ENCODE measurements at places on chromosomes 2 and 18.

- H3K27ac ChIP-seq, result no peak overlapping the region
- DNase-seq, result no peak
- H3K4me1 ChIP-seq, result no peaks in the 10 kb centered on the region
- no peaks in the 10 kb centered on the region for H3K27me3 ChIP-seq
- no peak overlapping the region for H3K4me3 ChIP-seq
Measured at GRCh38 chr2:141020346-141020745, 1110.5 kb downstream of the LRP1B start.

DNA sequence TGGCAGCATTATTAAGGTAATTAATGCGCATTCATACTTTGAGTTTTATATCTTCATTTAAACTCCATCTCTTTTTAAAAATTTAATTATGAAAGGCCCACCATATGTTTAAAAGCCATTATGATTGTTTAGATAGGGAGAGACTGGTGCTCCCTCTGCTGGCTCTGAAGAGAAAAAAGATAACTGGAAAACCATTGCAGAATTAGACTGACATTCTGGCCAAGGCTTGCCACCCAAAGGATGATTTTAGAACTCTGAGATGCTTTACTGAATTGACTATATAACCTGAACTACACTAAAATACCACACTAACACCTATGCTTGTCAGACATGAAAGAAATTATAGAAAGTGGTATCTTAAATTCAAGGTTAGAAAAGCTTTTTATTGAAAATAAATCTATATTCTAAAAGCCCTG is 127.6 kb upstream of the SPOPL start:
- DNase-seq, result no peak
- H3K4me1 ChIP-seq, result no peaks in the 10 kb centered on the region
- no peaks in the 10 kb centered on the region for H3K36me3 ChIP-seq
- no peaks in the 10 kb centered on the region for H3K27me3 ChIP-seq
- no peak overlapping the region for H3K4me3 ChIP-seq

- H3K27me3 ChIP-seq, result no peaks in the 10 kb centered on the region
- no peak overlapping the region for H3K4me3 ChIP-seq
- no peak for DNase-seq
- H3K36me3 ChIP-seq, result peaks cover 3% of the 10 kb centered on the region
- no peak overlapping the region for H3K27ac ChIP-seq
- H3K4me1 ChIP-seq, result no peaks in the 10 kb centered on the region
Measured at GRCh38 chr2:141003967-141004657, 1126.7 kb downstream of the LRP1B start.

DNA sequence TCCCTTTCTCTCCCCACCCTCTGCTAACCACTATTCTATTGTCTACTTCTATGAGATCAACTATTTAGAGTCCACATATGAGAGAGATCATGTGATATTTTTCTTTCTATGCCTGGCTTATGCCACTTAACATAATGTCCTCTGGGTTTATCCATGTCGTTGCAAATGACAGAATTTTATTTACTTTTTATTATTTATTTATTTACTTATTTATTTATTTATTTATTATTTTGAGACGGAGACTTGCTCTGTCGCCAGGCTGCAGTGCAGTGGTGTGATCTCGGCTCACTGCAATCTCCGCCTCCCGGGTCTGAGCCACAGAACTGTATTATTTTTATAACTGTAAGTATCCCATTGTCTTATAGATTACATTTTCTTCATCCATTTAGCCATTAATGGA is 443.4 kb upstream of the CDH19 start:
- no peaks in the 10 kb centered on the region for H3K36me3 ChIP-seq
- no peak overlapping the region for H3K4me3 ChIP-seq
- no peaks in the 10 kb centered on the region for H3K27me3 ChIP-seq
- no peak overlapping the region for H3K27ac ChIP-seq
- no peaks in the 10 kb centered on the region for H3K4me1 ChIP-seq

GRCh38 chr2:117774716-117775115 is 39.8 kb upstream of the DDX18 start:
- no peak overlapping the region for H3K27ac ChIP-seq
- DNase-seq, result no peak
- H3K4me1 ChIP-seq, result no peaks in the 10 kb centered on the region
- H3K4me3 ChIP-seq, result no peak overlapping the region
- H3K27me3 ChIP-seq, result no peaks in the 10 kb centered on the region

GRCh38 chr2:185813707-185814106 is 75.1 kb downstream of the FSIP2 start:
- H3K36me3 ChIP-seq, result peaks cover 5% of the 10 kb centered on the region
- DNase-seq, result no peak
- no peaks in the 10 kb centered on the region for H3K4me1 ChIP-seq
- no peaks in the 10 kb centered on the region for H3K27me3 ChIP-seq

- DNase-seq, result no peak
- H3K4me3 ChIP-seq, result no peak overlapping the region
- H3K4me1 ChIP-seq, result no peaks in the 10 kb centered on the region
- H3K27me3 ChIP-seq, result peaks cover 7% of the 10 kb centered on the region
Measured at GRCh38 chr2:231380307-231380706, 15.2 kb upstream of the B3GNT7 start.

DNA sequence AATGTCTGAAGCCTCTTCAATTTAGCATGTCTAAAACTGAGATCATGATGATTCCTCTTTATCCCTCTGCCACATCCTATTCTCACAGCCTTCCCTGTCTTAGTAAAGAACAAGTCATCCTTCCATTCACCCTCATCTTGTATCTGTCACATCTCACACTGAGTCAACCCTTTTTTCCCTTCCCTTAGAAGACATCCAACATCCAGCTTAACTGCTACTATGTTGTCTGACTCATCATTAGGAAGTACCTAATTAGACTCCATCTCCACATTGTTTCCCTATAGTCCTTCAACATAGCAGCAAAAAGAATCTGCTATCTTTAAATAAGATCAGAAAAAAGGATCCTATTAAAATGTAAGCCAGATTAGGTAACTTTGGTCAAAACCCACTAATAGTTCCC is 85.2 kb upstream of the GRB14 start:
- no peak overlapping the region for H3K27ac ChIP-seq
- H3K4me1 ChIP-seq, result no peaks in the 10 kb centered on the region
- no peak for DNase-seq
- no peaks in the 10 kb centered on the region for H3K27me3 ChIP-seq
- no peaks in the 10 kb centered on the region for H3K36me3 ChIP-seq
- H3K4me3 ChIP-seq, result no peak overlapping the region

GRCh38 chr2:186641807-186642321 is 52.0 kb upstream of the FAM171B start:
- no peaks in the 10 kb centered on the region for H3K27me3 ChIP-seq
- DNase-seq, result peak; percentile 26
- H3K4me1 ChIP-seq, result peaks cover 25% of the 10 kb centered on the region

DNA sequence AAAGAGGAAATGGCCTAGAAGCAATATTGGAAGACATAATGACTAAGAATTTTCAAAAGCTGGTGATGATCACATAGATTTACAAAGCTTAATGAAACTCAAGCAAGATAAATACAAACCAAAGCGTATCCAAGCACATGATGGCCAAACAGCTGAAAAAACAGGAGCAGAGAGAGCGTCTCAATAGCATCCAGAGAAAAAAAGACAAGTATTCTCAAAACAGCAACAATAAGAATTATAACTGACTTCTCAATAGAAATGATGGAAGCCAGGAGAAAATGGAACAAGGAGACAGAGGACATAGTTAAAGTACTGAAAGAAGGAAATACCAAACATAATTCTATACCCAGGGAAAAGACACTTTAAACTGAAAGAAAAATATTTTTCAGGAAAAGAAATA is 437.2 kb upstream of the TNP1 start:
- H3K27ac ChIP-seq, result no peak overlapping the region
- DNase-seq, result no peak
- H3K4me3 ChIP-seq, result no peak overlapping the region
- H3K27me3 ChIP-seq, result no peaks in the 10 kb centered on the region

DNA sequence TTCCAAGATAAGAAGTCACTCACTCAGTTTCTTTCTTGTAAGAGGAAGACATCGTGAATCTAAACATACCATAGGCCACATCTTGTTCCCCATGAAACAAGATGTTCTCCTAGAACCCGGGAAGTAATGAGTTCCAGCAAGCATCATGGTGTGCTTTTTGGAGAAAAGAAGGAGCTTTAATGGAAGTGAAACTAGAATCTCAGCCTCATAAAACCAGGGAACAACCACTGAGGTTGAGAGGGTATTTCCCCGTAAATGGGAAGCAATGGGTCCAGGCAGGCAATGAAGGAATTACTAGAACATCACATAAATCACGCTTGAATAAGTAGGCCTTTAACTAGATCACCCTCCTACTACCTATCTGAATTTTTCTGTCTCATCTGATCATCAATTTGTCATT is 40.3 kb downstream of the PSTPIP2 start:
- DNase-seq, result no peak
- peaks cover 9% of the 10 kb centered on the region for H3K36me3 ChIP-seq
- H3K4me3 ChIP-seq, result no peak overlapping the region
- peaks cover 12% of the 10 kb centered on the region for H3K4me1 ChIP-seq

DNA sequence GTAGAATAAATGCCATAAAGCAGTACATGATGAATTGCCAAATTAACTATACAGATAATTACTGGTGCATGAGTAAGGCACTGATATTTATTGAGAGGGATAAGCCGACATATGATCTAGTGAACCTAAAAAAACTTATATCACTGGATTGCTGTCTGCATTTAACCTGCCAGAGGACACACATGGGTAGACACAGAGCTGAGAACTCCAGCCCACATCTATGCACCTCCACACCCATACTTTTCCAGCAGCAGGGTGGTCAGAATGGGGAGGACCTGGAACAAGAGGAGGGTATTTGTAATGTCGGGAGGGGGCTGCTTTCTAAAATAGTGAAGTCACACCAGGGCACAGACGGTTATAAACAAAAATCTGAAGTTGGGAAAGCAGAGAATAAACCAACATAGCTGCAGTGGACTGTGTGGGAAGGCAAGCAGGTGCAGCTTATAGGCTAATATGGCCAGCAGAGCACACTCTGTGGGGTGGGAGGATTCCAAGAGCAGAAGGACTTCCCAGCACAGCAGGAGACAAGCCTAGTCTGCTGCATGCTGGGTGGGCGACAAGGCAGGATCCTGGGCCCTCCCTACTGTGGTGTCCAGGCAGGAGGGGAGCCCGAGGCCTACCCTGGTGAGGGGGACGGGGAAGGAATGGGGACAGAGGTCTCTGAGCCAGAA is 17.2 kb downstream of the ST3GAL5 start:
- H3K4me3 ChIP-seq, result no peak overlapping the region
- no peaks in the 10 kb centered on the region for H3K36me3 ChIP-seq
- no peak for DNase-seq
- H3K27ac ChIP-seq, result no peak overlapping the region
- H3K27me3 ChIP-seq, result no peaks in the 10 kb centered on the region
- peaks cover 36% of the 10 kb centered on the region for H3K4me1 ChIP-seq

DNA sequence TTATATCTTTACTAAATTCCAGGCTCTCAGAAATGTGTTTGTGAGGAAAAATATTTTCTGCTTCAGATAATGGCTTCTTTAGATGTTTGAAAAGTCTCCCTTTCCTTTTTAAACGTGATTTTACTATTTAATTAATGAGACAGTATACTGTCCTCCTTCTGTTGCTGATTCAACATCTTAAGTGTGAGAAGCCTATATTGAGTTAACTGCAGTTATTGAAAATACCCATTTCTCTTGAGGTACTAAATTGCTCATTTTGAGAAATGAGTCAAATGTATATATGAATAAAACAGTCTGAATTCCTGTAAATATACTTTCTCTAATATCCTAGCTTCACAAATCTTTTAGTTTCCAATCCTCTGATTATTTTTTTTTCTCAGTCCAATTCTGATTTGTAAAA is 470.2 kb downstream of the PTPRM start:
- no peaks in the 10 kb centered on the region for H3K36me3 ChIP-seq
- peaks cover 8% of the 10 kb centered on the region for H3K4me1 ChIP-seq
- H3K27me3 ChIP-seq, result no peaks in the 10 kb centered on the region
- no peak for DNase-seq
- H3K27ac ChIP-seq, result peak overlapping the region; percentile 45
- H3K4me3 ChIP-seq, result no peak overlapping the region

GRCh38 chr18:44944461-44944860 is 263.8 kb downstream of the SETBP1 start:
- no peak overlapping the region for H3K4me3 ChIP-seq
- H3K27ac ChIP-seq, result no peak overlapping the region
- no peaks in the 10 kb centered on the region for H3K36me3 ChIP-seq
- H3K27me3 ChIP-seq, result peaks cover 3% of the 10 kb centered on the region

- no peak overlapping the region for H3K4me3 ChIP-seq
- H3K27me3 ChIP-seq, result no peaks in the 10 kb centered on the region
- no peaks in the 10 kb centered on the region for H3K4me1 ChIP-seq
- H3K36me3 ChIP-seq, result no peaks in the 10 kb centered on the region
- no peak for DNase-seq
- no peak overlapping the region for H3K27ac ChIP-seq
Measured at GRCh38 chr2:134536296-134536695, 182.5 kb downstream of the TMEM163 start.

DNA sequence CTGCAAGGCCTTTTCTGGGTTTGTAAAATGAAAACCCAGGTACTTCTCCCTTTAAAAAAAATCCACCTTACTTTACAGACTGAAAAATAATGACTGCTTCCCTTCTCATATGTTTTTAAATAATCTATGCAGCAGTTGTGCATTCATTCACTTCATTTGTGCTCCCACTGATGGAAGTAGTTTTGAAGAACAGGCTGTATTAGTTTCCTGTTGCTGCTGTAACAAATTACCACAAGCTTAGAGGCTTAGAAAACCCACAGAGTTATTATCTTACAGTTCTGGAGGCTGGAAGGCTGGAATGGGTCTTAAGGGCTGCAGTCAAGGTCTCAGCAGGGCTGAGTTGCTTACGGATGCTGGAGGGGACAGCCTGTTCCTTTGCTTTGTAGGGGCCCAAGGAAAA is 335.0 kb downstream of the TGIF1 start:
- H3K4me1 ChIP-seq, result no peaks in the 10 kb centered on the region
- peaks cover 14% of the 10 kb centered on the region for H3K27me3 ChIP-seq
- no peaks in the 10 kb centered on the region for H3K36me3 ChIP-seq
- H3K4me3 ChIP-seq, result no peak overlapping the region

- H3K4me3 ChIP-seq, result peak overlapping the region; percentile 90
- peak; percentile 55 for DNase-seq
- H3K27me3 ChIP-seq, result peaks cover 29% of the 10 kb centered on the region
- H3K4me1 ChIP-seq, result peaks cover 47% of the 10 kb centered on the region
Measured at GRCh38 chr2:147845411-147845971, 662 bp downstream of the ACVR2A start.

- H3K4me1 ChIP-seq, result peaks cover 36% of the 10 kb centered on the region
- H3K36me3 ChIP-seq, result no peaks in the 10 kb centered on the region
- no peak overlapping the region for H3K27ac ChIP-seq
- no peak overlapping the region for H3K4me3 ChIP-seq
Measured at GRCh38 chr18:58761241-58761969, 90.1 kb downstream of the MALT1 start.

DNA sequence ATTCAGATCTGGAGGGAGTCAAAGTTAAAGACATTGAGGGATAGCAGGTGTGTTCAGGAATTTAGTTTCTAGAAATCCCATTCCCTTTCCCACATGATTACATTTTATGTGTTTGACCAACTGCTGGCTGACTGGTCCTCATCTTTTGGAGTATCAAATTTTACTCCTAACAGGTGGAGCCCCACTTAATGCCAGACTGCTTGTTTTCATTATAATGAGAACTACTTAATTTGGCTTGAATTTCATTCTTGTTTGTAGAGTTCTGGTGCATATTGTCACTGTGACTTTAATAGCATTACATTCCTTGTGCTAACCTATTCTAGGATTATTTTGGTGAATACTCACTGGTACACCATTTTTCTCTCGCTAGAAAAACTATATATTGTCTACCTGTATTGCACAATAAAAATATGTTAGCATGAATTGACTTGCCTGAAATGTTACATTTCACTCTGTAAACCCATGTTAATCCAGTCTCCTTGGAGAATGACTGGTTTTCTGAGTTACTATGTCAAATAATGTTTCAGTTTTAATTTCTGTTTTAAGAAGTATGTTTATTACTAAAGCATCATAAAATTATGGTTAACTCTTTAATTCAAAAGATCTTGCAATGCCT is 98.2 kb downstream of the TANC1 start:
- H3K36me3 ChIP-seq, result no peaks in the 10 kb centered on the region
- H3K4me1 ChIP-seq, result no peaks in the 10 kb centered on the region
- DNase-seq, result no peak
- no peak overlapping the region for H3K4me3 ChIP-seq
- no peak overlapping the region for H3K27ac ChIP-seq
